ENCODE measurements at places on chromosomes 6 and 20.

- no peak for DNase-seq
Measured at GRCh38 chr6:158911746-158912480, 88.1 kb downstream of the RSPH3 start.

GRCh38 chr20:44014807-44015732, 100.4 kb downstream of the TOX2 start:
- DNase-seq: no peak

- no peak for DNase-seq
Measured at GRCh38 chr6:168152306-168152963, 73.4 kb upstream of the FRMD1 start.

DNA sequence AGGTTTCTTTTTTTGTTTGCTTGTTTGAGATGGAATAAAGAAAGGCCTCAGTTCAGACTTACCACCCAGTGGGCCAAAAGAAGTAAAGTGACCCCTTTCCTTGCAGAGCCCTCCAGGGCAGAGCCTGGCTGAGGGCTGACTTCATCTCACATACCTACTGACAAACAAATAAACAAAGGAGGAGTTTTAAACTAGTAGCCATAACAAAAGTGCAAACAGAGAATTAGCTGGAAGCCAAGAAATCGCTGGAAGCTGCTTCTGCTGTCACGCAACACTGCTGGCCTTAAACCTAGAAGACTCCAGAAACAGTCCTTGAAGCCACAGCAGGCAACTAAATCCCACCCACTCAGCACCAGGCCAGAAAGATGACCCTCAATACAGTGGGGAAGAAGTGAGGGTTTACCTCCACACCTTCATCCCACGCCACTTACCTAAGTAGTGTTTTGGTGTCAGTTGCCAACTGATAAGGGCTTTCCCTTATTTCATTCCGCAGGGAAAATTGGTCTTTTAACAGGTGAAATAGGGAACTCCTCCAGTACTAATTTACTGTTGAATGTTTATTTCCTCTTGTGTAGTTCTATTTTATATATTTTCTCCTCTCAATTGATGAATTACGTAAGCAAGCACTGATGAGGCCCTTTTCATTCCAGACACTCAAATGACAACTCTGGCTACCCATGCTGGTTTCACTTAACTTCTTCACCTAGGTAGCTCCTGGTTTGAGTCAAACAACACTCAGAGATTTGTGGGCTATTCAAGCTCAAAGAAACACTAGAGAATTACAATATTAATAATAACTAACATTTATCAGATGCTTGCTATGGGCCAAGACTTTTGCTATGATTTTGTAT, 46.2 kb downstream of the EDN1 start:
- no peak for DNase-seq

DNA sequence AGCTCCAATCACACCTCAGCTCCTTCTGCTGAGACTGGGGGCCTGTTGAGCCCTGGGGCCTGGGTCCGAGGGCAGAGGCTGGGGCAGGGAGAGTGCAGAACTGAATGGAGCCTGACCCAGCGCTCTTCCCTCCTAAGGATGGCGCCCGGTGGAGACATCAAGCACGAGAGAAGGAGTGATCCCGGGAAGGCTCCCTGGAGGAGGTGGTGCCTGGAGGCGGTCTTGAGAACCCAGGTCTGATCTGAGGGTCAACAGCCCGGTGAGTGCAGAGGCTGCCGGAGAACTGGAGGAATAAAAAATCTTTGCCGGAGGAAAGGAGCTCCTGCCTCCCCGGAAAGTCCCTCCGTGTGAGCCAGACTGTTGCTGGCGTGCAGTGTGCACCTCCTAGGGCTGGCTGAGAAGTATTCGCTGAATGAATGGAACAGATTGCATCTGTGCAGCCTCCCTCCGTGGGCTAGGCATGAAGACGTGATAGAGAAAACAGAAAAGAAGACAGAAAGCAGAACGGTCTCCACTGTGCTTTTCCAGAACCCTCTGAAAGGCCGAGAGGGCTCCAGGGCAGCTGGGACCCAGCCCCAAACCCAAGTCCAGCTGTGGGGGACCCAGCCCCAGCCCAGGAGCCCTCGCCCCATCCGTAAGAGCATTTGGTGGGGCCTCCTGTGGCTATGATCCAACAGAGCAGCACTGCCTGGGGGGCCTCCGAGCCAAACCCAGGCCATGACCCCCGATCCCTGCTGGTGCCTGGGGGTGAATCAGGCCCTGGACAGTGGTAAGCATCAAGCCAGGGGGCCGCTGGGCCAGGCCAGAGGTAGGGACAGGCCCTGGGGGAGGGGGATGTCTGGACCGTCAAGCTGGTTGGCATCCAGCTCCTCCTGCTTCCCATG, 6.9 kb upstream of the HRH3 start:
- DNase-seq: no peak

Data from activated CD4-positive, alpha-beta T cell treated with anti-CD3 and anti-CD28 coated beads for 24 hours (primary cell).